Pancreas (tissue), 10 donors: ENCODE measurements at places on chromosomes 6 and 20. TPM values are rescaled to one million over a fixed set of nuclear protein-coding genes. Genes with fewer than 3 reads are reported as not detected.

The ZNF512B gene
- total RNA-seq, result 8.9 TPM

- DNase-seq, result no peak
- H3K4me1 ChIP-seq, result peaks cover 4% of the 10 kb centered on the region
- no peaks in the 10 kb centered on the region for H3K36me3 ChIP-seq
- no peak overlapping the region for H3K4me3 ChIP-seq
- no peak overlapping the region for H3K27ac ChIP-seq
- no peaks in the 10 kb centered on the region for H3K27me3 ChIP-seq
Observed at GRCh38 chr6:154463573-154464419, 46.7 kb downstream of the CNKSR3 start.

DNA sequence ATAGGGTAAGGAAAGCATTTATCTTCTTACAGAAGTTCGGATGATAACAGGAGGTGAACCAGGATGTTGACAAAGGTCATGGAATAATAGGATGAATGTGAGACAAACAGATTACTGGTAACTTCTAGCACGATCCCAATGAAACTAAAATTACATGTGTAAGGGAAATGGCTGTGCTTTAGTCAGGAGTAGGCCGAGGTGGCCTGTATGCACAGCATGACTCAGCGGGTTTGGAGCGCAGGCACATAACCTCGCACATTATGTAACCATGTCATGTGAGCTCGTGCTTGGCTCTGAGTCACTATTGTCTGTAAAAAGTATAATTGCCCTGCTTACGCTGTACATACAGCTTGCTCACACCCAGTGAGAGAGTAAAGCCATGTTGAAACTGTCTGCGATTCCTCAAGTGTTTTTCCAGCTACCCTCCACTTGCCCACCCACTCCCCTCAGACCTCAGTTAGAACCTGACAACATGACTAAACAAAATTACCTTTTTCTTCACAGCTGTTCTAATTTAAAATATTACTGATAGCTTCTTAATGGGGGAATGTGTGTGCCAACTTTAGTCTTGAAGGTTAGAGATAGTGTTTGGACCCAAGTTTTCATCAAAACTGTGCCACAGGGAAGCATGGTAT, 8.2 kb downstream of the CYB5R4 start:
- no peaks in the 10 kb centered on the region for H3K27me3 ChIP-seq
- no peaks in the 10 kb centered on the region for H3K36me3 ChIP-seq
- H3K4me3 ChIP-seq, result no peak overlapping the region
- no peak overlapping the region for H3K27ac ChIP-seq

DNA sequence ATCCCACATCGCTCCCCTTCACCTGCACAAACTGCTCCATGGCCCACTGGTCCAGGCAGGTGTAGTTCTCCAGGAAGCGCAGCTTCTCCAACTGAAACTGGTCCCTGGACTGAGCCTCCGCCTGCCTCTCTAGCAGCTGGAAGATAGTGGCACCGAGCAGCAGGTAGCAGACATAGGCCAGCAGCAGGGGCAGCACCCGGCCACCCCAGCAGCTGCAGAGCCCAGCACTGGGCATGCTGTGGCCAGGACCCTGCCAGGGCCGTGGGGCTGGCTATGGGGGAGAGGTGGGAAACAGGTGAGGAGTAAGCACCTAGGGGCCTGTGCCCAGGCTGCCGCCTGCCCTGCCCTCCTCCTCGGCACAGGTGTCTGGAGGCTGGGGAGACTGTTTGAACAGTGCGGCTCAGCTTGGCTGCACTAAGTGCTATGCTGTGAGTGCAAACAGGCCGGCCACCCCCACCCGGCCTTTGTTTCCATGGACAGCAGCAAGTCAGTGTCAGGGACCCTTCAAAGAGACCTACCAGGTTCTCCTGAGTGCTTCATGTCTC, at the start of gene KCNK16:
TSS of gene KCNK16 (minus strand) at position 397 of the 545 bp plus-strand sequence. CDS start at position 235, 162 bp downstream.
- no peak for DNase-seq
- no peaks in the 10 kb centered on the region for H3K36me3 ChIP-seq
- H3K27ac ChIP-seq, result no peak within 1 kb of the TSS

The C4A gene
- 138 TPM for total RNA-seq

GRCh38 chr6:5726976-5727718, 279.6 kb downstream of the NRN1 start:
- H3K4me3 ChIP-seq, result no peak overlapping the region
- DNase-seq, result no peak
- no peak overlapping the region for H3K27ac ChIP-seq
- no peaks in the 10 kb centered on the region for H3K4me1 ChIP-seq
- no peaks in the 10 kb centered on the region for H3K36me3 ChIP-seq
- no peaks in the 10 kb centered on the region for H3K27me3 ChIP-seq

DNA sequence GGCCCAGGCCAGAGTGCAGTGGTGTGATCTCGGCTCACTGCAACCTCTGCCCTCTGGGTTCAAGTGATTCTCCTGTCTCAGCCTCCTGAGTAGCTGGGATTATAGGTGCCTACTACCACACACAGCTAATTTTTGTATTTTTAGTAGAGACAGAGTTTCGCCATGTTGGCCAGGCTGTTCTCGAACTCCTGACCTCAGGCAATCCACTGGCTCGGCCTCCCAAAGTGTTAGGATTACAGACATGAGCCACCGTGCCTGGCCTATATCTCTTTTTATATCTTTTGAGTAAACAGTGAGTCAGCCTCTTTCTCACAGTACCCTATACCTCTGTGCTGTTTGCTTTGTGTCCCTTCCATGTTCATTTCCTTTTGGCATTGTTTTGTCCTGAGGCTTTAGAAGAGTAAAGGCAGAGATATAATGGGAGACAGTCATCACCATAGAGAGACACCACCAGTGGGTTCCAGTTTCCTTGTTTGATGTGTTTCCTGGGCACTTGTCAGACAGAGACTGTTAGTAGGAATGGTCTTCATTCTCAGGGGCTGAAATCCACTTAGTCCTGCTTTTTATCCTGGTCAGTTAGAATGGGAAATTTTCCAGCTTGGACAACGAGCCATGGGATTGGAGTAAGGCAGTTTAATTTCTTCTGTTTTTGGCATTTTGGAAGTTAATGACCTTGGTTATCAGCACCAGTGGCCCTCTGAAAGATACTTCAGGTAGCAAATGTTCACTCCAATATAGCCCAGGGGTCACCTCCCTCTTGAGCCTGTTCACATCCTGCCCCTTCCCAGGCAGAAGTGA, 32.2 kb upstream of the ASXL1 start:
- H3K4me1 ChIP-seq, result peaks cover 31% of the 10 kb centered on the region
- H3K27me3 ChIP-seq, result no peaks in the 10 kb centered on the region
- H3K27ac ChIP-seq, result peak overlapping the region; percentile 67
- H3K4me3 ChIP-seq, result no peak overlapping the region
- DNase-seq, result no peak
- no peaks in the 10 kb centered on the region for H3K36me3 ChIP-seq

The SPATA2 gene
- 3.9 TPM for total RNA-seq

DNA sequence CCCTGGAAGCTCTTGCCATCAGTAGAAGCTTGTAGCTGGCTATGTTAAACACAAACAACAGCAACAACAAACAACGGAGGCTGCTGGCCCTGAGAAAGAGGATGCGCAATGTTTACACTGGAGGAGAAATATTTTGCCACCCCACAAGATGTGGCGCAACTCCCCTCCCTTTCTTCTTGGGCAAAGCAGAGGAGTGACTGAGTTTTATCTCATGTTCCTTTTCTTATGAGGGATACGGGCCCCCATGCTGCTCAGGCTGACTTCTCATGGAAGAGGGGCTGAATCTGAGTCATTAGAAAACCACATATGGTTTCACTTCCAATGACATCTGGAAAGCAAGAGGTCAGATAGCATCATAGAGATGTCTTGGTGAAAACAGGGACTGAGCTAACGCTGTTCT, 75.9 kb upstream of the HDDC2 start:
- DNase-seq, result no peak
- no peaks in the 10 kb centered on the region for H3K4me1 ChIP-seq
- H3K27me3 ChIP-seq, result no peaks in the 10 kb centered on the region
- no peaks in the 10 kb centered on the region for H3K36me3 ChIP-seq
- no peak overlapping the region for H3K4me3 ChIP-seq
- H3K27ac ChIP-seq, result no peak overlapping the region

- H3K27me3 ChIP-seq, result no peaks in the 10 kb centered on the region
- H3K4me1 ChIP-seq, result no peaks in the 10 kb centered on the region
- no peaks in the 10 kb centered on the region for H3K36me3 ChIP-seq
Observed at GRCh38 chr6:39758905-39759605, 33.1 kb upstream of the DAAM2 start.

DNA sequence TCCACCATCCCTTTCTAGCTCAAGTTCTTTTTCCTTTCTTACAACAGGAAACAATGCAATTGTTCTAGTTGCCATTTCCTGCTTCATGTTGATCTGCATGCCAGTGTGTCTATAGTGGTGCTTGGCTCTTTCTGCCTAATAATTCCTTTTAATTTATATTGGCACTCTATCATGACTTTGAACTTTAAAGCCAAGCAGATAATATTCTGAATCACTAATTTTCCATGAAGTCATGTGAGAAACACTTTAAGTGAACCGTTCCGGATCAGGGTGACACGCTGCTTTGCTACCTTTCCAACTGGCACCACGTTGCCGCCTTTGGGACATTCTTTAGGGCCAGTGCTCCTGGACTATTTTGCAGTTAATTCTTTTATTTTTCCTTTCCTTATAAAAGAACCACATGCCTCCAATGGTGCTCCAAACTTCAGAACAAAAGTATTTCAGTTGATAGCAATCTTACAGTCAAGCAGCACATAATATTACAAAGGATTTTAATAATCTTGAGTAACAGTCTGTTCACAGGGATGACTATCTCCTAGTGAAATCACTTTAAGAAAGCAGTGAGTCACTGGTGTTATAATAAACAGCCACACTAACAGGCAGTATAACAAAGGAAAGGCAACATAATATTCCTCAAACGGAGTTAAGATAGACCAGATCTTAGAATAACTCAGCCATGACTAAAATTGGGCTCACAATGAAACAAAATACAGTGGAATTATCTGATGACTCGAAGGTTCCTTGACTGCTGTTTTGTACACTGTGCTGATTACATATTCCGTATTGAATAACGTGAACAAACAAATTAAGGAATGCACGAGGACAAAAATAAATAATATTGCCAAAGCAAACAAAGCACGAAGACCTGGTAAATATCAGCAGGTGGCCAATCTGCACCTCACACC, 19.0 kb upstream of the BLOC1S5 start:
- no peak for DNase-seq
- no peaks in the 10 kb centered on the region for H3K36me3 ChIP-seq
- no peaks in the 10 kb centered on the region for H3K27me3 ChIP-seq
- peak overlapping the region; percentile 77 for H3K27ac ChIP-seq
- H3K4me3 ChIP-seq, result no peak overlapping the region
- peaks cover 59% of the 10 kb centered on the region for H3K4me1 ChIP-seq
